ENCODE measurements at places on chromosomes 6 and 20.

- DNase-seq, result no peak
These were observed 13.6 kb downstream of the IL17F start for GRCh38 chr6:52230685-52231084.

GRCh38 chr6:160135907-160136655 lies 14.5 kb downstream of the SLC22A1 start:
- no peak for DNase-seq

DNA sequence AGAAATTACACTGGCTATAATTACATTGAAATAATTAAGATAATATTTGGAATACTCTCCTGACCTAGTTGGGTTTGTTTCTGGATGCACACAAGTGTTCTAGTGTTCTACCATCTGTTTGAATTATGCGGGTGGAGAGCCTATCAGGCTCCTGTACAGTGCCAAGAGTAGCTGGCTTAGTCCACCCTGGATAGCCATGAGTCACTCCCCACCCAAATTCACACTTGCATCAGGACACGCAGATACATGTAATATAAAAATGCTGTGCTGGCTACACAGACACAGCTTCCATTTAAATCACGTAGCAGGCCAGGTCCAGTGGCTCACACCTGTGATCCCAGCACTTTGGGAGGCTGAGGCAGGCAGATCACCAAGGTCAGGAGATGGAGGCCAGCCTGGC lies 686.2 kb upstream of the SLC35B3 start:
- no peak for DNase-seq

GRCh38 chr6:124536842-124537191 lies 425.4 kb upstream of the RNF217 start:
- DNase-seq, result no peak

GRCh38 chr20:46128310-46129151 lies 10.4 kb downstream of the CD40 start:
- DNase-seq, result peak; percentile 13

- DNase-seq, result no peak
These were observed 264.9 kb downstream of the HIVEP2 start for GRCh38 chr6:142679907-142680700.

GRCh38 chr6:91705646-91706045 lies 1118.8 kb upstream of the MAP3K7 start:
- no peak for DNase-seq

GRCh38 chr6:87210979-87211378 lies 55.6 kb downstream of the ZNF292 start:
- DNase-seq, result no peak

- DNase-seq, result no peak
These were observed 82.1 kb downstream of the TCP11 start for GRCh38 chr6:35058865-35059522.

DNA sequence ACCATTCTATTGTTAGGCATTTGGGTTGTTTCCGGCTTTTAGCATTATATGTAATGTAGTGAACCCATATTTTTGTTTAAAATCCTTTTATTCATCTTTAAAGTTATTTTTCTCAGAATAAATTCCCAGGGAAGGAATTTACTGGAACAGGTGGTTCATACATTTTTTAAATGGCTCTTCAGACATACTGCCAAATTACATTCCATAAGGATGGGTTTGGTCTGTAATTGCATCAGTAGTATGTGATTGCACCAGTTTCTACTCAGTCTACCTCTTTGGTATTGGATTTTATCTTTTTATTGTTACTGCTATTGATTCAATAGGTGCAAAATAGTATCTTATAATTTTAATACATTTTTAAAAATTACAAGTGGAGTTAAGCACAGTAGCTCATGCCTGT lies 27.2 kb downstream of the BRPF3 start:
- DNase-seq, result no peak

- DNase-seq, result no peak
These were observed 3.5 kb downstream of the CITED2 start for GRCh38 chr6:139370999-139371345.

DNA sequence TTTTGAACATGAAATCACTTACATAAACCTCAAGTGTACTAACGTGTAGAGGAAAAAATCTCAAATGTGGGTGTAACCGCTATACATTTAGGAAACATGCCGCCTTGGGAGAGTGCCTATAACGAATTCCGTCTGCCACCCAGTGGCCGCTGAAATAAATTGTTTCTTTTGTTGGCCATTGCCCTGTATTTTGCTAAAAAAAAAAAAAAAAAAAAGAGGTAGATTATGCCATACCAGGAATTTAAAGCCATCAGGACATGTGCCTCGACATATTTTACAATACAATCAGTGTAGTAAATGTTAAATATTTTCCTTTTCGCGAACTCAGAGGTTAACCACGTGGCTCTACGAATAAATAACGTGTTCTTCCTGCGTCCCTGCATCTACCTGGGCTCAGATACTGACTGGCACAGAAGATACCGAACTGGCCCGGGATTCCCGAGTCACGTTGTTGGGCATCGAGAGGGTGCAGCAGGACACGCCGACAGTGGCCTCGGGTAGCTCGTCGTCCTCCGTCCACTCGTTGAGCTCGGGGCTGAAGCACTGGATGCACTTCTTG lies 14.3 kb downstream of the KLHL31 start:
- DNase-seq, result peak; percentile 87

DNA sequence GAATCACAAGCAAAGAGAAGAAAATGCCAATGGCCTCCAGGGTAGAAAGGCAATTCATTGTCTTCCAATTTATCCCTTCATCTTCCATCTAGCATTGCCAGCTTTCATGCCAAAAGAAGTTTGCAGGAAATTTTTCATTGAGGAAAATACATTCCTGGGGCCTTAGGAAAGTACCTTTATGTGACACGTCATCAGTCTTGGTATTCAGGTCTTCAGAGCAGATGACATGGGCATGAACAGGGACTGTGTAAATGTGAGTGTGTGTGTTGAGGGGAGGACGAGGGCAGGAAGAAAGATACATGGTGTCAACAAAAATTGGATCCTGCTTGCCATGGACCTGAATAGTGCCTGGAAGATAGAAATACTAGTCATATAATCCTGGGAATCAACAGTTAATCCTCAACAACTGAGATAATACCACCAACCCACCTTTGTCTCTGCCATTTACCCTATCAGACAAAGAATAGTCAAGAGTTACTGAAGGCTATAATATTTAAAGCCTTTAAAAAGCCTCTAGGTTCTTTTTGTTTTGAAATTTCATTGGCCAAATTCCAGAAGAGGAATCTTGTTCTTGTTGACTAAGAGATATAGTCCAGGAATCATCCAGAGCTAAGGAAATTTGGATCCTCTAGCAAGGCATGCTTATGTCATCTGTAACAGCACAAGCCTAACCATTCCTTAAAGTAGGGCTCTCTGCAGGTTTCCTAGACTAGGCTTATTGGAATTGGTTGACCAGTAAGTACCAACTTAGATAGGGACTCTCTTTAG lies 405.8 kb upstream of the SASH1 start:
- DNase-seq, result no peak

GRCh38 chr6:35258858-35259193 lies 709 bp upstream of the ZNF76 start:
- DNase-seq, result peak; percentile 74

GRCh38 chr6:13989496-13990144 lies 64.9 kb downstream of the RNF182 start:
- no peak for DNase-seq

All from Kasumi-1 (cell line).